ENCODE measurements at places on chromosomes 4 and X. TPM values are rescaled to one million over a fixed set of nuclear protein-coding genes. Genes with fewer than 3 reads are reported as not detected.

The RGN gene
- total RNA-seq = 0.92 TPM

The SLC39A8 gene
- 7.3 TPM for total RNA-seq

The CENPVL1 gene
- total RNA-seq = 2.0 TPM

The CXCL10 gene
- total RNA-seq = not detected

The KLB gene
- not detected for total RNA-seq

The STARD8 gene
- 0.82 TPM for total RNA-seq

The HSFX4 gene
- not detected for total RNA-seq

The AIMP1 gene
- 64.2 TPM for total RNA-seq

The CENPVL2 gene
- total RNA-seq = 0.56 TPM

The ASB12 gene
- total RNA-seq = not detected

The TCP11X2 gene
- total RNA-seq = 0.88 TPM

The PRAF2 gene
- total RNA-seq = 0.30 TPM

Measured in neural progenitor cell (in vitro differentiated cells).